Activated naive CD4-positive, alpha-beta T cell treated with anti-CD3 and anti-CD28 coated beads, Interleukin-2, amount 10 ng/mL, durations not matched to agents 5 hours and 36 hours (primary cell): ENCODE measurements at places on chromosomes 7 and 10. TPM values are rescaled to one million over a fixed set of nuclear protein-coding genes. Genes with fewer than 3 reads are reported as not detected.

CAV1 gene
- not detected for total RNA-seq

ZNF282 gene
- 25.2 TPM for total RNA-seq

ZNF786 gene
- total RNA-seq: 8.0 TPM

EMX2 gene
- not detected for total RNA-seq

OSBPL3 gene
- 78.8 TPM for total RNA-seq

CLDN3 gene
- total RNA-seq: not detected
